ENCODE measurements at places on chromosomes 16 and 17.

- no peak for DNase-seq
Measured at GRCh38 chr16:9151074-9151473, 59.6 kb downstream of the HAPSTR1 start.

- DNase-seq: no peak
Measured at GRCh38 chr17:69961501-69962145, 113.4 kb upstream of the KCNJ16 start.

DNA sequence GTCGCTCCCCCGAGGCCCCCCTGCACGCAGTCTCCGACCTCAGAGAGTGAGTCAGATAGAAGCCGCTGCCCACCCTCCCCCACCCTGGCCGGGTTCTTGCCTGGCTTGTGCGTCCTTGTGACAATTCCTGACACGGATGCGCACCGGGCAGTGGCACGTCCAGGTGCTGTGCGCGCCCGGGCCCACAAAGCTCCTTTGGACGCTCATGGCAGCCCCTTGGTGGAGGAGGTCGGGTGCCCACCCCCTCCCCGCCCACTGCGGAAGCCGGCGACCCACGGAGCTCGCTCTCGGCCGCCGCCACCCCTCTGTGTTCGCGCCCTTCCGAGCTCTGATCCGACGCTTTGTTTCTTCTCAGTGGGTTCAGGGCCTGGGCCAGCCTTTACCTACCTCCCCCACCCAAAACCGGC, 662 bp upstream of the TUBB3 start:
- DNase-seq: no peak

- DNase-seq: no peak
Measured at GRCh38 chr17:17700251-17700969, 19.2 kb downstream of the RAI1 start.

- no peak for DNase-seq
Measured at GRCh38 chr17:82565551-82565950, 46.0 kb downstream of the FOXK2 start.

GRCh38 chr17:65220732-65221131, 83.6 kb downstream of the RGS9 start:
- no peak for DNase-seq

- DNase-seq: no peak
Measured at GRCh38 chr17:29155966-29156338, 24.2 kb downstream of the MYO18A start.

DNA sequence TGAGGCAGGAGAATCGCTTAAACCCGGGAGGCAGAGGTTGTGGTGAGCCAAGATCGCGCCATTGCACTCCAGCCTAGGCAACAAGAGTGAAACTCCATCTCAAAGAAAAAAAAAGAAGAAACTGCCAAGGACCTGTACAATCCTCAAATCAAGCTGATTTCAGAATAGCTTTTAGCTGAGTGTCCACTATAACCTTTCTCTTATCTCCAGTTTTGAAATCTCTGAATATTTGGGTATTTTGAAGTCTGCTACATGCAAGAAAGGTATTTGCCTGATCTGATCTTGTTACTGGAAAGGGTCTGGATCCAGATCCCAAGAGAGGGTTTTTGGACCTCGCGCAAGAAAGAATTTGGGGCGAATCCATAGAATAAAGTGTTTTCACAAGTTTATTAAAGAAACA, 19.1 kb upstream of the ARL2BP start:
- no peak for DNase-seq

DNA sequence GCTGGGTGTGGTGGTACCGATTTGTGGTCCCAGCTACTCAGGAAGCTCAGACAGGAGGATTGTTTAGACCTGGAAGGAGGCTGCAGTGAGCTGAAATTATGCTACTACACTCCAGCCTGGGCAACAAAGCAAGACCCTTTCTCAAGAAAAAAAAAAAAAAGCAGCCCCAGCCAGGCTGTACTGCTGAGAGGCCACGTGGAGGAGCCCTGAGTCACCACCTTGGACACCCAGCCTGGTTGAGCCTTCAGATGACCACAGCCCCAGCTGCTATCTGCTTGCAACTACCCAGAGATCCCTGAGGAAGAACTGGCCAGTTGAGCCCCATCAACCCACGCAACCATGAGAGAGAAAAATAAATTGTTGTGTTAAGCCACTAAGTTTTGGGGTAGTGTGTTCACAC, 23.6 kb upstream of the GPRC5C start:
- no peak for DNase-seq

DNA sequence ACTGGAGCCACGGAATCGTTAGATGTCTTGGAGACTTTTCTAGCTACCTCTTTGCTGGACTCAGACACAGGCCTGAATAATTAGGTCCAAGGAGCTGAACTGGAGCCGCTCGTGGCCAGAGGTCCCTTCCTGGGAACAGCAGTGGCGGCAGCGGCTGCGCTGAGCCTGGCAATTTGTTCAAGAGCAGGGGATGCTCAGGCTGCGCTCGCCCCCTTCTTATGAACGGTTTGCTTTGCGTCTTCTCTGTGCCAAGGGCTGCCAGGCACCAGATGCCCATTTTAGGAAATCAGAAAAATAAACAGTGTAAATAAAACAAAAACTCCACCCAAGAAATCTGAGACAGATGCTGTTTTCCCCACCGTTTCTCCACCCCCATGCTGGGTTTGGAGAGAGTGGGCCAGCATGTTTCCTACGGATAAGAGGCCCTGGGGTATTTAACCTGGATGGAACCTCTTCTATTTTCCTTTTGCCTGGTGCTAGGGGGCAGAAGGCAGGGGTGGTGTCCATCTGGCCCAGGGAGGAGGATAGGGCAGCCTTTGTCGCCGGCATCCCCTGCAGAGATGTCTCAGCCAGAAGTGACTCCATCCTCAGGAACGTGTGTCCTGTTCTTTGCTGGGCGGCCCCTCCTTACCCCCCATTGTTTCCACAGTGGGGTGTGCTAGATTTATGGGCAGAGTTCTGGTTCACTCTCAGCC, 163.4 kb downstream of the SEC14L1 start:
- no peak for DNase-seq

- DNase-seq: no peak
Measured at GRCh38 chr17:81400154-81400977, 5.1 kb downstream of the BAHCC1 start.

DNA sequence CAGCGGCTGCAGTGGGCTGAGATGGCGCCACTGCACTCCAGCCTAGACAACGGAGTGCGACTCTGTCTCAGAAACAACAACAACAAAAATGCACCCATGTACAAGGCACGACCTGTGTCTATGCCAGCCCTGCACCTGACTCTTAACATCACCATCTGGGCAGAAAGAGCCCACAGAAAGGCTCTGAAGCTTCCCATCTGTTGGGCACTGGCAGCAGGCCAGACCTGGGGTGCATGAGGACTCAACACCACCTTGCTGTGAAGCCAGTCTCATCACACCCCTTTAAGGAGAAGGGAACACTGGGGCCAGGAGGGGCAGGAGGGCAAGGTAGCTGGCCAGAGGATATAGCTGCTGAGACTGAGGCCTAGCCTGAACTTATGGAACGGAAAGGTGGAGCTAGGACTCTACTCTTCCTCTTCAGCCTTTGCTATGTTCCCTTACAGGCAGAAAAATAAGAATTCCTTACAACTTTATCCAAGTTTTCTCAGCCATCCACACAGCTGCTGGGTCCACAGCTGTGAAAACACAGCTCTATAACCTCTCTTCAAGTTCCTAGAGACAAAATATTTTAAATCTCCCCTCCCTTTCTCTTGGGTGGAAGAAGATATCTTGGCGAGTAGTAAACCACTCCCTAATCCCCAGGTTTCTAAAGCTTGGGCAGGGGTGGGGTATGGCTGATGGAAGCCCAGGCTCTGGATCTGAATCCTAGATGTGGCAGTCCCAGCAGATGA, 2.8 kb downstream of the ELOB start:
- DNase-seq: no peak

DNA sequence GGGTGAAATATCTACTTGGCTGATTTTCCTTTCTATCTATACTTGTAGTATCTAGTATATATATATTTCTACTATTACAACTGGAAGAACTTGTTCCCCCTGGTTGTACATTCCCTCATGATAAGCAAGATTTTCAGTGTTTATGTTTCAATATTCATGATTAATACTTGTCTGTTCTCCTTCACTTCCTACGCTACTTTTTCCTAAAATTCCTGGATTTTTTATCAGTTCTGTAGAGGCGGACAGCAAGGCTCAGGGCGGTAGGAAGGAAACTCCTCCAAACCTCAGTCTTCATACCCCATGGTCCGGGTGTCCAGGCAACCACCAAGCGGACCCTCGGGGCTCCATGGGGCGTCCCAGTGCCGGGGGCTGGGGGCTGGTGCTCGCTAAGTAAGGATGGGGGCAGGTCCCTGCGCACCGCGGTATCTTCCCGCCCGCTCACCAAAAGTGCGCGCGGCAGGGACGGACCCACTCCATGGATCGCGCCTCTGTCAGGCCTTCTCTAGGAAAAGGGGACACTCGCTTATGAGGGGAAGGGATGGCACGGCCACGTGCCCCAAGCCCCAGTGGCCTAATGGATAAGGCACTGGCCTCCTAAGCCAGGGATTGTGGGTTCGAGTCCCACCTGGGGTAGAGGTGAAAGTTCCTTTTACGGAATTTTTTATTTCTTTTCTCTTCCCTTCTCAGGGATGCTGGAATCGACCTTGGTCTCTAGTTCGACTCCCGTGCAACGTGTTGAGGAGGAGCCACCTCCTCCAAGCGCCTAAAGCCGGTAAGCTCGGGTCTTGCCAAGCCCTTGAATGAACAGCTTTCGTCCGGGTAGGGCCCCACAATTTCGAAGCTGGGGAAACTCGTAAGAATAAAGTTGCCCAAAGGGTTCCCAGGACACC, 13.2 kb downstream of the ATP5PD start:
- DNase-seq: peak; percentile 51

GRCh38 chr17:56325313-56326000, 172.2 kb downstream of the ANKFN1 start:
- DNase-seq: no peak

- DNase-seq: no peak
Measured at GRCh38 chr17:61406537-61406845, 6.8 kb downstream of the TBX2 start.

DNA sequence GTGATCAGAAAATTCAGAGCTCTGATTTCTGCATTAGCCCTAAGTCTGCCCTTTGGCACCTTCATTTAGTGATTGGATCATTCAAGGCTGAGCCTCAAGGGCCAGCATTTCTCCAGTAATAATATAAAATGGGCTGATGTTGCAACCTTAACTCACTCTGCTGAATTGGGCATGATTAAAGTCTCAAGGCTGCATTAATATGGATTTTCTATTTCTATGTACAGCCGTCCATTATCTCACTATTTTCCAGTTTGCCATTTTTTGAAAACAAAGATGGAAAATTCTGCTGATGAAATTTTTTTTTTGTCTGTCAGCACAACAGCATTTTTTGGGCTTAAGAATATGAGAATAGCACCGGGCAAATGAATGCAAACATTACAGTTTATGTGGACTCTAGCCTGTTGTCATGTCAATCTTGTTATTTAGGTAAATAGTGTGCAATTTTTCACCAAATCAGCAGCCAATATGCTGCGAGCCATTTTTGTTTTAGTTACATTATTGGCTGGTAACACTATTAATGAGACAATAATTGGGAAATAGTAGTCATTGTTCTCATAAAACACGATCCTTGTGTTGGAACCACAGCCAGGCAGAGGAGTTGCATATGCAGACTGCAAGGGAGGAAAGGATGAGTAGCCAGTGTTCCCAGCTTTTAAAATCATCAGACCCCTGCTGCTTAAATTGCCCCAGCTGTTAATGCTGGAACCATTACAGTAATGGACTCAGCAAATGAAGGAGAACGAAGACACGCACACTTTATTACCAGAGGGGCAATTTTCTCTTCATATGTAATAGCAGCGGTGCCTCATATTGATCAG, 10.5 kb downstream of the FTO start:
- no peak for DNase-seq

DNA sequence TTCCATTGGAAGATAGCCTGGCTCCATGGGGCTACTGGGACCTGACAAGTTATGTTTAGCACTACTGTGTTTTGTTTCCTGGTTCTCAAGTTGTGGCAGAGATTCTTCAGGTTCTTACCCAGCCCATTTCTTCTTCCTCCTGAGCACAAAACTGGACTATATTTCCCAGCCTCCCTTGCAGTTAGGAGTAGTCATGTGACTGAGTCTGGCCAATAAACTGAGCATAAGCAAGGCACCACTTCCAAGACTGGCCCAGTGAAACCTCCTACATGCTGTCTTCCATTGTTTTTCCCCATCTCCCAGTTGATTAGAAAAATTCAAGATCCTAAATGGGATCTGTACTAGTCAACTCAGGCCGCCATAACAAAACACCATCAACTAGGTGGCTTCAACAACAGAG, 28.2 kb upstream of the RBBP6 start:
- no peak for DNase-seq

- no peak for DNase-seq
Measured at GRCh38 chr17:65531256-65532100, 30.0 kb downstream of the AXIN2 start.

DNA sequence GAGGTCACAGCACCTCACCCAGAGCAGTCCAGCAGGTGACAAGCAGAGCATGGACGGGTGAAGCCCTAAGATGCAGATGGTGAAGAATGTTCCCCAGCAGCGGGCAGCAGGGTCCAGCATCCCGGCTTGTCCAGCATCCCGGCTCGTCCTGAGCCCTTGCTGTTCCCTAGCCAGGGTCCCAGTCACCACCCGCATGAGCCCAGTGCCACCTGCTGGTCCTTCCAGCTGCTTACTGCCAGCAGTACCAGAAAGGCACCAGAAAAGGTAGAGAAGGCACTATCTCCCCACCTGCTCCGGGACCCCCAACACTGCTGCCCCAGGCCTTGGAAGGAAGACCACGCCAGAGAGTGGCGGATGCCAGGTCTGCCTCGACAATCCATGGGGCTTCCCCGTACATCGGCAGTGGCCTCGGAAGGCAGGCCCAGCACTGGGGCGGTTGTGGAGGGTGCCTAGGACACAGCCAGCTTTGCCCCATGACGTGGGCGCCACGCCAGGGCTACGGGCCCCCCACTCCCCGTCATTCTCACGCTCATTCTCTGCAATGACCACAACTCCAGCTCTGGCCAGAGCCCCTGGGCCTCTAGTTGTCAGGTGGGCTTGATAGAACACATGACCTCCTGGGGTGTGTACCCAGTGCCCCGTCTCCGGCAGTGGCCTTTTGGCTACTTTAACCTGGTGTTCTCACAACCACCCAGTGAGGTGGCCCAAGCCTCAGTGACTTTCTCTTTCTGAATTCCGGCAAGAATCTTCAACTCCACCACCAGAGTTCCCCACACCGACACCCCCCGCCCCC, 1.4 kb downstream of the CENPX start:
- DNase-seq: no peak

DNA sequence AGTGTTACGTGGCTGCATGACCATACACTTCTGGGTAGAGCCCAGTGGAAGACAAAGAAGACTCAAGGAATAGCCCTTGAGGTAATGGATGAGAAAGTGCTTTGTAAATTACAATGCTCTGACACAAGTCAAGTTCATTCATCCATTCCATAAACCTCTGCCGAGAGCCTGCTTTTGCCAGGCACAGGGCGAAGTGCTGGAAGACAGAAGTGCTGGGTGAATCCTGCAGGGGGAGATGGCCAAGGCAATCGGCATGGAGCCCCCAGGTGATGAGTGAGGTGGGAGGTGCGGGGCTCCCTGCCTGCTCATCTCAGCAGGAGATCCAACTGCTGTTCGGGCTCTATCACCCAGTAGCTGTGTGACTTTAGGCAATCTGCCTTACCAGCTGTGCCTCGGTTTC, 2.8 kb upstream of the SOCS3 start:
- DNase-seq: no peak

Measured in NCI-H1048 (cell line).